ENCODE measurements at places on chromosomes 6 and 20. TPM values are rescaled to one million over a fixed set of nuclear protein-coding genes. Genes with fewer than 3 reads are reported as not detected.
A peak's percentile ranks its signal among the peaks of the same experiment; 100 is the strongest.

DNA sequence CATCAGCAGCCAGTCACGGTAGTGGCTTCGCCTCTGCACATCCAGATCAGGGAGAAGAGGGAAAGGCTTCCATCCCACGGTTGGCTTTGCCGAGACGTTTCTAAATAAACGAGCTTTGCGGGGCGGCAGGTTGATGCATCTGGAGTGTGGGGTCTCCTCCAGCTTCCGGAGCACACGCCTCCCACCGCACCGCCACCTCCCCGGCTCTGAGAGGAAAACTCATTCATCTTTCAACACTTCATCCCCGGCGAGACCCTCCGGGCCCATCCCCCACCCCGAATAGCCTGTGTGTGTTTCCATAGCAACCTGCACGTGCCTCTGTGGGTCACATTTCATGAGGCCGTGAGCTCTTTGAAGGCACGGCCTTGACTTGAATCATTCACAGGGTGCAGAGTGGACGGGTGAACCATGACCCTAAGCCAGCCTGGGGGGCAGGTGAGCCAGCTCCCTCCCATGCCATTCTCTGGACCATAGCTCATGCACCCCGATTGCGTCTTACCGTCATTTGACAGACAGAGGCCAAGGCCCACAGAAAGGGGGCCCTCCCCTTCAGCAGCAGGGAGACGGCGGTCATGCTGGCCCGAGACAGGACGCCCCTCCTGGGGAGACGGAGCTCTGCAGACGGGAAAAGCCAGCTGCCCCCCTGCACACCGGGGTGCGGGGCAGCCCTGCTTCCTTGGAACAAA lies 16.2 kb upstream of the CHRNA4 start:
- H3K4me1 ChIP-seq = no peaks in the 10 kb centered on the region
- no peaks in the 10 kb centered on the region for H3K36me3 ChIP-seq
- peaks cover 9% of the 10 kb centered on the region for H3K27me3 ChIP-seq
- no peak overlapping the region for H3K27ac ChIP-seq

FOXF2 gene
- 13.7 TPM for total RNA-seq

DNA sequence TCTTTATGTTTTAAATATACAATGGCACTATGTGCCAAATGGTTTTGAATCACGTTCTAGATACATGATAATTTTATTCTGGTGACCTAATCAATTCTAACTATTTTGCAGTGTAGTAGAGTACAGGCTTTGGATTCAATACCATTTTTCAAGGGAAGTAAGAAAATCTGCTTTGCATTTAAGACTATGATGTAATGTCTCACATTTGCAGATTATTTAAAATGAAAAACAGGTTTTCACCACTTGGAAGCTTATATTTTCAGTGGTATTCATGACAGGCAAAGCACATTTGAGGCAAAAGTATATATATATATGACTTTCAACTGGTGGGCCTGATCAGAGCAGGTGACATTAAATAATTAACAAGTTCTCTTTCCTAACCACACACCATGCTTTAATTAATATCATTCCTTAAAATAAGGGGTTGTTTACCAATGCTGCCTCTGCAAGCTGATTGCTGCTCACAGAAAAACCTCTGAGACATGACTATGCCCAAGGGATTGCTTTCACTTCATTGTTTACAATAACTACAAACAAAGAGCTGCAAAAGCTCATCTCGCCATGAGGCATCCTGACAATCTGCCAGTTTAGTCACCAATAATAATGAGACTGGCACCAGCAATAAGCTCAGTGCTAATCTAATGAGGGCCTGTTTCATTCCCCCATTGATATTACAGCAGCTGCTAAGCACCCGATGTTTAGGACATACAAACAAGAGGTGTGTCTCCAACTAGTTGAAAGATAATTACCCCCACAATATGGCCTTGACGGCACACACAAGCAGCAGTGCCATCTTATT lies 1176.0 kb upstream of the GJE1 start:
- H3K36me3 ChIP-seq = 0 out of 2 replicates have a peak, but pooled peaks cover 5% of the 10 kb centered on the region
- peaks cover 24% of the 10 kb centered on the region for H3K4me1 ChIP-seq
- peak overlapping the region; percentile 52 for H3K4me3 ChIP-seq
- H3K27me3 ChIP-seq = no peaks in the 10 kb centered on the region
- DNase-seq = peak; percentile 52
- no peak overlapping the region for H3K27ac ChIP-seq

- H3K36me3 ChIP-seq = no peaks in the 10 kb centered on the region
- H3K4me1 ChIP-seq = no peaks in the 10 kb centered on the region
- no peak overlapping the region for H3K4me3 ChIP-seq
- H3K27me3 ChIP-seq = no peaks in the 10 kb centered on the region
These were observed 90.5 kb upstream of the FERMT1 start for GRCh38 chr20:6213311-6213710.

GRCh38 chr6:105432797-105433196 lies 29.9 kb upstream of the PREP start:
- peak; percentile 83 for DNase-seq
- H3K27ac ChIP-seq = peak overlapping the region; percentile 59
- peaks cover 63% of the 10 kb centered on the region for H3K4me1 ChIP-seq
- H3K27me3 ChIP-seq = no peaks in the 10 kb centered on the region
- H3K36me3 ChIP-seq = no peaks in the 10 kb centered on the region

HLA-DQB2 gene
- not detected for total RNA-seq

- no peaks in the 10 kb centered on the region for H3K36me3 ChIP-seq
- H3K27me3 ChIP-seq = peaks cover 2% of the 10 kb centered on the region
- peak overlapping the region; percentile 63 for H3K27ac ChIP-seq
- H3K4me1 ChIP-seq = peaks cover 37% of the 10 kb centered on the region
- H3K4me3 ChIP-seq = peak overlapping the region; percentile 27
These were observed 587 bp downstream of the IP6K3 start for GRCh38 chr6:33746036-33746600.

- peak overlapping the region; percentile 33 for H3K27ac ChIP-seq
- H3K4me1 ChIP-seq = peaks cover 52% of the 10 kb centered on the region
- DNase-seq = peak; percentile 68
These were observed 12.5 kb downstream of the PLCB1 start for GRCh38 chr20:8144282-8145245.

DNA sequence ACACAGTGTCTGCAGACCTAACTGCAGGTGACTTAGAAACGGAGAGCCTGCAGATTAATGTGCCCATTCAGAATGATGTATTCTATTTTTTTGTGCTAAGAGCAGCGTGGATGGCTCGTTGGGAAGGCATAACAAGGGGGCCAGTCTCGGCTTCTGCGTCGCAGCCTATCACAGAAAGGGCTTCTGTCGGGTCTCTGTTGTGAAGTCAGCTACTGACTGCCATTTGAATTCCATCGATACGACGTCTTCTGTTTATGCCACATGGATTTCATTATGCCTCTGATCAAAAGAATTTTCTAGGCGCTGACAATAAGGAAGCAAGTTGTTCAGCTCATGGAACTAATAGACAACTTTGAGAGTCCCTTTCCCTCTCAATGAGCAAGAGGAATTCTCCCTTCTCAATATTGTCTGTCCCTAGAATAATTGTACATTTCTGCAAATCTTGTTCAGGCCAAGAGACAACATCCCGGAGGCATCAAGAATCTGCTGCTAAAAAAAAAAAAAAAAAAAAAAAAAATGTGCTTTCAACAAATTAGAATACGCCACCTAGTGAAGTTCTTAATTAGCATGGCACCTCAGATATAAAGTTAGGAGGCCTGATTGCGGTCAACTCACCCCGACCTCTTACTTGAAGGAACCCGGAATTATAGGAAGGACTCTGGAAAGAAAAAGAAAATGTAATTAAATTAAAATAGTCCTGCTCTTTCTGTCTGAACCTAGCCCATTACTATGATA lies 223.9 kb downstream of the TSHZ2 start:
- no peak overlapping the region for H3K27ac ChIP-seq
- no peaks in the 10 kb centered on the region for H3K27me3 ChIP-seq
- H3K4me1 ChIP-seq = no peaks in the 10 kb centered on the region

- H3K4me3 ChIP-seq = no peak overlapping the region
- no peak for DNase-seq
- H3K36me3 ChIP-seq = peaks cover 3% of the 10 kb centered on the region
- H3K27ac ChIP-seq = no peak overlapping the region
These were observed 192.0 kb downstream of the GRIK2 start for GRCh38 chr6:101585501-101585900.

ZNF831 gene
- total RNA-seq = not detected

DNA sequence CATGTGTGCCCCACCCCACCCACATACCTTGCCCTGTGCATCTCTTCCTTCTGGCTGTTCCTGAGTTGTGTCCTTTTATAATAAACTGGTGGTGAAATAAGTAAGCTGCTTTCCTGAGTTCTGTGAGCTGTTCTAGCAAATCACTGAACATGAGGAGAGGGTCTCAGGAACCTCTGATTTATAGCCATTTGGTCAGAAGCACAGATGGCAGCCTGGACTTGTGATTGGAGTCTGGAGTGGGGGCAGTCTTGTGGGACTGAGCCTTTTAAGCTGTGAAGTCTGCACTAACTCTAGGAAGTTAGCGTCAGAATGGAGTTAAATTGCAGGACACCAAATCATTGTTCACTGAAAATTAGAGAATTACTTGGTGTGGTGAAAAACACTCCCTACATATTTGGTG lies 245.4 kb downstream of the LRFN2 start:
- H3K27ac ChIP-seq = no peak overlapping the region
- no peaks in the 10 kb centered on the region for H3K4me1 ChIP-seq
- H3K27me3 ChIP-seq = no peaks in the 10 kb centered on the region
- no peak for DNase-seq
- H3K36me3 ChIP-seq = peaks cover 5% of the 10 kb centered on the region
- no peak overlapping the region for H3K4me3 ChIP-seq

GRCh38 chr6:106539936-106540335 lies 89.4 kb downstream of the RTN4IP1 start:
- H3K4me3 ChIP-seq = no peak overlapping the region
- peaks cover 43% of the 10 kb centered on the region for H3K4me1 ChIP-seq
- peaks cover 22% of the 10 kb centered on the region for H3K36me3 ChIP-seq
- DNase-seq = no peak
- no peak overlapping the region for H3K27ac ChIP-seq
- no peaks in the 10 kb centered on the region for H3K27me3 ChIP-seq

VGLL2 gene
- not detected for total RNA-seq

PRPH2 gene
- 1.5 TPM for total RNA-seq

GRCh38 chr6:139324301-139324555 lies 32.4 kb upstream of the TXLNB start:
- no peak overlapping the region for H3K4me3 ChIP-seq
- H3K36me3 ChIP-seq = no peaks in the 10 kb centered on the region
- no peaks in the 10 kb centered on the region for H3K27me3 ChIP-seq
- no peak overlapping the region for H3K27ac ChIP-seq
- H3K4me1 ChIP-seq = peaks cover 10% of the 10 kb centered on the region

GRCh38 chr20:57707320-57707719 lies 2.5 kb downstream of the PMEPA1 start:
- no peak overlapping the region for H3K4me3 ChIP-seq
- H3K27me3 ChIP-seq = peaks cover 16% of the 10 kb centered on the region
- H3K36me3 ChIP-seq = no peaks in the 10 kb centered on the region
- H3K27ac ChIP-seq = no peak overlapping the region

GRCh38 chr20:63433756-63434531 lies 38.5 kb downstream of the KCNQ2 start:
- DNase-seq = no peak
- peak overlapping the region; percentile 70 for H3K4me3 ChIP-seq
- H3K4me1 ChIP-seq = peaks cover 8% of the 10 kb centered on the region

BCAS1 gene
- not detected for total RNA-seq

DNA sequence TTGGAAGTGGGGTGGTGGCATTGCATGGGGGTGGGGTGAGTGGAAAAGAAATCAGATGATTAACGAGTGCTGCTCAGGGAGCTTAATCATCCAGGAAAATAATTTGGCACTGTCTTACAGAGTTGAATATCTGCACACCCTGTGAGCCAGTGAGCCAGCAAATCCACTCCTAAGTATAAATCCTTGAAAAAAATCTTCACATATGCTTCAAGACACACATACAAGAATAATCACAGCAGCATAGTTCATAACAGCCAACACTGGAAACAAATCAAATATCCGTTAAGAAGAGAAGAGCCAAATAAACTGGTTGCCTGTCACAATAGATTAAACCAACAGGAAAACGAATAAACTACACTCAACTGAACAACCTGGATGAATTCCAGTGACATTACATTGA lies 62.8 kb downstream of the SAMD3 start:
- no peak for DNase-seq
- no peak overlapping the region for H3K27ac ChIP-seq

DNA sequence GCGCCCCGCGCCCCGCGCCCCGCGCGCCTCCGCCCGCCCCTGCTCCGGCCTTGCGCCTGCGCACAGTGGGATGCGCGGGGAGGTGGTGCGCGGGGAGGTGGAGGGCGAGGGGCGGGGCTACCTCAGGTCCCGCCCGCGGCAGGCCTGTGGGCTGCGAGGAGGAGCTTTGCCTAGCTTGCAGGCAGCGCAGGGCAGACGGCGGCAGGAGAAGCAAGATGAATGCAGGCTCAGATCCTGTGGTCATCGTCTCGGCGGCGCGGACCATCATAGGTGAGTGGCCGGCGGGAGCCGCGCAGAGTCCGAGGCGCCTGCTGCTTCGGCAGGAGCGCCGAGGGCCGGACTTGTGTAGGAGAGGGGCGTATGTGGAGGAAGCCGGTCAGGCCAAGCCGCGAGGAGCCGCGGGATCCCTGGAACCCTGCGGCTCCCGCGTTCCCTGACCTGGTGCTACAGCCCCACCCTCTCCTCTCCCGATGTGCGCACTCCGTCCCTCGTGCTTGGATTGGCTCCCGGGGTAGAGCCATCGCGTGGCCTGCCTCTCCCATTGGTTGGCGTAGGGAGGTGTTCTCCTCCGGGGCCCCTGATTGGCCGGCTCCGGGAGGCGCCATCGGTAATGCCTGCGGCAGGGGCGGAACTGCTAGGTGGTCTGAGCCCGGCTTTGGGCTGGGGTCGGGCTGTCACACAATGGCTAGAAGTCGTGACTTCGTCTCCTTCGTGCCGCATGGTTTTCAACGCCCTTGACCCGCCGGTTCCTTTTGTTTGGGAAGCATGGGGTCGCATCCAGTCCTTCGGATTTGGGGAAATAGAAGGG lies at the start of gene ACAT2:
Gene ACAT2, plus strand, starts transcription at position 173 of the 808 bp plus-strand sequence. Its CDS starts 43 bp downstream, at position 216.
- peak within 1 kb of the TSS; percentile 92 for H3K4me3 ChIP-seq
- peaks cover 47% of the 10 kb centered on the region for H3K4me1 ChIP-seq
- peak within 1 kb of the TSS; percentile 84 for H3K27ac ChIP-seq
- H3K27me3 ChIP-seq = peaks cover 2% of the 10 kb centered on the region
- H3K36me3 ChIP-seq = peaks cover 37% of the 10 kb centered on the region

- H3K4me3 ChIP-seq = no peak overlapping the region
- peaks cover 18% of the 10 kb centered on the region for H3K27me3 ChIP-seq
- H3K27ac ChIP-seq = no peak overlapping the region
These were observed 30.9 kb upstream of the CD83 start for GRCh38 chr6:14086701-14087100.

DNA sequence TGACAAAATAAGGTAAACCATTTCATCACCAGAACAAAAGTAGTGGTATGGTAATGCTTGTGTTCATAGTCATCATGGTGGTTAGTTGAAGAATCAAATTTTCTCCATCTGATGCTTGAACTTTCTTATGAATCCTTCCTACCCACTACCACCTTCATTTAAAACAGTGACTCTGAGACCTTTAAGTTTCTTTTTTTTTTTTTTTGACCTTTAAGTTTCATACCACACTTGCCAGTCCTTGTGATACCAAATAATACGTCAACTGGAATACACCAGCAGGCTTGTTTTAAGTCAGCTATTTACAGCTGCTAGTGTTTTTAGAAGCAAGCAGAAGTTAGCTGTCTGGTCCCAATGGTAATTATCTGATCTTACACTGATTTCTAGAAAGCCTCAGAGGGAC lies 413.4 kb upstream of the SOX4 start:
- H3K36me3 ChIP-seq = no peaks in the 10 kb centered on the region
- H3K27ac ChIP-seq = no peak overlapping the region
- DNase-seq = no peak
- no peak overlapping the region for H3K4me3 ChIP-seq

Measured in HFFc6 (cell line).